Memory B cell (primary cell): ENCODE measurements at places on chromosomes 16 and 17.

- no peak for DNase-seq
These were observed 83.9 kb upstream of the CIBAR2 start for GRCh38 chr16:85195900-85196772.

- DNase-seq: no peak
These were observed 256.9 kb downstream of the ENGASE start for GRCh38 chr17:79331492-79331891.

DNA sequence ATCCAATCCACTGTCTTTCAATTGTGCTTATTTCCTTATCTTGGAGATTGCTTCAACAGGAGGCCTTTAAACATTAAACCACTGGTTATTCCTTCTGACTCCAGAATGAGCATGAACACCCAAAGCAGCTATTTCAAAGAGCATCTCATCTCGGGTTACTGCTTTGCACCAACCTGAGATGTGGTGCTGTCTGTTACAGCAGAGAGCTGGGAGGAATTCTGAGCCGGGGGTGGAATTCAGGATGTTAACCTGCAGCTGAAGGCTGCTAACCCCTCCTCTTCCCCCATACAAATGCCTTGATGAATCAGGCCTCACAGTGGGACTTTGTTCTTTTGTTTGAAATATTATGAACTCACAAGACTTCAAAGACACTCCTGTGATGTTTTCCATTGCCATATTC lies 113.1 kb downstream of the SHISA9 start:
- DNase-seq: no peak

DNA sequence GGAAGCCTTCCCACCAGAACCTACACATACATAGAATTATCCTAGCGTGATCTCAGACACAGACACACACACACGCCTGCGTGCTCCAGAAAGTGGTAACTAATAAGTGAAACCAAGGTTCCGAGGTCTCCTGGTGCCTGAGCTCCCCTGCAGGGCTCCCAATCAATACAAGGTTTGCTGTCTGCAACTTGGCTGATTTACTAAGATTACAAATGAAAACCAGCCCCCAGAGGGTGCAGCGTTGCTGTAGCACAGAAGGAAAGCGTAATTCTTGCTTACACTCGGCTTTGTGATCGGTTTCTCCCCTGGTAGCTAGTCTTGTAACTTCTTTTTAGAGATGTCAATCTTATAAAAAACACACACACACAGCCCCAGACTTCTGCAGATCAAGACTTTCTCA lies 334.1 kb upstream of the XYLT1 start:
- DNase-seq: no peak

- DNase-seq: no peak
These were observed 64.8 kb upstream of the C17orf78 start for GRCh38 chr17:37310940-37311339.

DNA sequence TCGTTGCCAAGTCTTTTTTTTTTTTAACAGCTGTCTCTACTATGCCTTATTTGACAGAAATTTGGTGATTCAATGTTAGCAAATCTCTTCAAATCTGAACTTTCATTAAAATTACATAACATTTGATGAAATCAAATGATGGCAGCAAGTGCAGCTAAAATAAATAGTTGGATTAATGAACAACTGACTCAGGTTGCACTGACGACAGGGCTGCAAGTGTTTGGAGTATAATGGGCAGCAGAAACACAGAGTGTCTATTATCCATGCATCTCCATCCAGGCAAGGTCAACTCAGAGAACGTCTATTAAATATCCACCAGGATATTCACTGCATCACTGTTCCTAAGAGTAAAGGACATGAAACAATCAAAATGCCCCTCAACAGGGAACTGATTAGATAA lies 109.8 kb downstream of the SLC39A11 start:
- DNase-seq: no peak

GRCh38 chr17:45759761-45760160 lies 24.4 kb upstream of the CRHR1 start:
- no peak for DNase-seq

DNA sequence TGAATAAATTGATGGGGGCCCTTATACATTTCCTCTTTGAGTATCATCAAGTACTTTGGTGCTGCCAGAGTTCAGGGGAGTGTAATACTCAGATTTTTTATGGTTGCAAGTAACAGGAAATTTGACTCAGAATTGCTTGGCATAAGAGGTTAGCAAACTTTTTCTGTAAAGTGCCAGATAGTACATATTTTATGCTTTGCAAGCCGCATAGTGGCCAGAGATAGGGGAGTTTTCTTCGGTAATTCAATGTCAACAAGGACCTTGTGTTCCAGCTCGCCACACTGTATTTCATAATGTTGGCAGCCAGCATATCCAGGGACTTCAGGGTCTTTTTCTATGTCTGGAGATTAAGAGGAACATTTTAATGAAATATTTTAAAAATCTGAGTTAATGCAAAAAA lies 51.0 kb upstream of the MARCHF10 start:
- no peak for DNase-seq

DNA sequence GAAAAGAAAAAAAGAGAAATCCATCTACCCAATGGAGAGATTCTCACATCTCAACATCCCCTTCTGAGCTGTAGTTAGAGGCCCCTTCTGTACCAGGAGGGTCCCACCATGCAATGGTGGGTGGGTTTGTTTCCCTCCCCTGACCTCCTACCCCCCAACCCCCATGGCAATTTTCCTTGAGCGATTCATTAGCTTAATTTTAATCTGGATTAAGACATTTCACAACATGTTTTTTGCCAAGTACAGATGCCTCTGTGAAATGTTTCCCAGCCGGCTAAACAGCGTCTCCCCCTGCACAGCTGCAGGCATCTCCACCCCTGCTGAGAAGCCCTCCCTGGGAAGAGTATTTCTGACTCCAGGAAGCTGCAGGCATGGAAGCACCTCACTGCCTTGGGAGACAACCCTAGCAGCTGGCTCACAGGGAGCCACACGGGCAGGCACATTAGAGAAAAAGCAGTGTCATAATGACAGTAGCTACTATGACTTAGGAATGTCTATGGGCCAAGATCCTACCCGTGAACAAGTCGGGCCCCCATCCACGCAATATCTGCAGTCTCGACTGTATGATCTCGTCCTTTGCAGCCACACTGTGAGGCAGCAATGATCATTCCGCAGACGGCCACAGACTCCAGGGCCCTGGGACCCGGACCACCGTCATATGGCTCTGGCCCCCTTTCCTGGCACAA lies 117.3 kb downstream of the ADCY9 start:
- DNase-seq: no peak

DNA sequence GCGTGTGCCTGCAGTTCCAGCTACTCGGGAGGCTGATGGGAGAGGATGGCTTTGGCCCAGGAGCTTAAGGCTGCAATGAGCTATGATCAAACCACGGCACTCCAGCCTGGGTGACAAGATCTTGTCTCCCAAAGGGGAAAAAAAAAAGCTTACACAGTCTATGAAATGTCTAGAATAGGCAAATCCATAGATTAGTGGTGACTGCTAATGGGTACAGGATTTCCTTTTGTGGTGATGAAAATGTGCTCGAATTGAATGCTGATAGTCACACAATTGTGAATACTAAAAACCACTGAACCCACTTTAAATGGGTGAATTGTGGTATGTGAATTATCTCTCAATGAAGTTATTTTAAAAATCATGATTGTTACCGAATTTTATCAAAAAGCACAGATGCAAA lies 14.9 kb downstream of the USP7 start:
- no peak for DNase-seq

DNA sequence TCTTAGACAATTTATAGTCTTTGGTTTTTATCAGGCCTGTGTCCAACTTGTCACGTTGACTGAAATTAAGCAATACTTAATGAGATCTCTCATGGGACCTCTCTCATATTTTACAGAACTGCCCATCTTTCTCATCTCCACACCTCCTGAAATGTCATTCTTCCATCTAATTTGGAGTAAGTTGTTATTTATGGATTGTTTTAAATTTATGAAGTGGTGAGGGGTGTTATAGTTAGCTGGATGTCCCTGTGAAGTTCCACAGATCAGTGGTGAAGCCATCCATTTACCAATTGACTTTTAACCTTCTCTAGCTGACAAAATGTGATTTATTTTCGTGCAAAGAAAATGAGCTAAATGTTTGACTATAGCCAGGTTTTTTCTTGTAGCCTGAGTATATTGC lies 824.9 kb downstream of the KCNJ2 start:
- DNase-seq: no peak

DNA sequence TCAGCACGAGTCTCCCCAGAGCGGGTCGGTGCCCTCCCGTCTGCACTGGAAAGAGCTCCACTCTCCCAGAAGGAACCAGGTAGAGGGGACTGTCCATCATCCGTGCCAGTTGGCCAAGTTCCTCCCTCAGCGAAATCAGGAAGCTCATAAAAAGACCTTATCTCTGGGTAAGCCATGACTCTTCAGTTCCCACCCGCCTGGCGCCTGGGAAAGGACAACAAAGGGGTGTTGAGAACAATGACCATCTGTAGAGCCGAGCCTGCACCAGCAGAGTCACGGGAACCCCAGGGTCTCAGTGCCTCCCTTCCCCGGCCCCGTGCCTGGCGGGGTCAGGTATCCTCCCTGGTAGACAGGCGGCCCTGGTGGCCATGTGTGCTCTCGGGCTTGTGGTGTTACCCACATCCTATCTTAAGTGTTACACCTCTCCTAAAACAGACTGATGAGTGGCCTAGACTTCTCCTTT lies 190.7 kb downstream of the AXIN2 start:
- DNase-seq: no peak

DNA sequence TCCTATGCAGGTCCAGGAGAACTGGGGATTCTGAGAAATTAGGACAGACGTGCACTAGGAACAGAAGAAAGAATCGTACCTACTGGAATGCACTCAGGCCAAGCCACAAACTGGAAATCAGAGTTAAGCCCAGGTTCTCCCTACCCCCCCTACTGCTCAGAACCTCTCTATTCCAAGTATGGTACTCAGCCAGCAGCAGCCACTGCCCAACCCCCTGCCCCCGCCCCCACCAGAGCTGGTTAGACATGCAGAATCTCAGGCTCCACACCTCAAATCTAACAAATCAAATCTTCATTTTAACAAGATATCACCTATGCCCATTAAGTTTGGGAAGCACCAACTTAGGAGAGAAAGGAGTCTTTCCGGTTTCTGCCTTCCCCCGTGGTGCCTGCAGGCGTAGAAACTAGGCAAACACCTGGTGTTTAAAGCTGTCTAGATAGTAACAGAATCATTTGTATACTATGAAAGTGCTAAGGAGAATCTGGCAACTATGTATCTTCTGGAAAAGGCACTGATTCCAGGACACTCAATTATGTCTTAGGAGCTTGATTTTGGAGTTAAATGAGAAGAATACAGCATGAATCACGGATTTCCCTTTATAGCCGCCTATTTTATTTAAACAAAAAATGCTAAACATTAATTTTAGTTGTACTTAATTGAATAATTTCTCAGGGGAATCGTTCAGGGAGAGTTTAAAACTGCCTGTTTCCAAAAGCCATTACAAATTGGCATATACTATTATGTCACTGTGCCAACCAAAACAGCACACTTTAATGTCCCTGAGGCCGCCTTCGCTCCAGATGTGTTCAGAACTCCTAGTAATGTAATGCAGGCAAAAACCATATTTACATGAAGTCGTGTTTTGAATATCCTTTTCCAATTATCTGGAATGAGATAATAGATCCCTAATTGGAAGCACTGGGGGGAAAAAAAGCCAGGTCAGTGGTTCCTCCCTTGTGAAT lies 166.5 kb downstream of the STX8 start:
- DNase-seq: no peak

DNA sequence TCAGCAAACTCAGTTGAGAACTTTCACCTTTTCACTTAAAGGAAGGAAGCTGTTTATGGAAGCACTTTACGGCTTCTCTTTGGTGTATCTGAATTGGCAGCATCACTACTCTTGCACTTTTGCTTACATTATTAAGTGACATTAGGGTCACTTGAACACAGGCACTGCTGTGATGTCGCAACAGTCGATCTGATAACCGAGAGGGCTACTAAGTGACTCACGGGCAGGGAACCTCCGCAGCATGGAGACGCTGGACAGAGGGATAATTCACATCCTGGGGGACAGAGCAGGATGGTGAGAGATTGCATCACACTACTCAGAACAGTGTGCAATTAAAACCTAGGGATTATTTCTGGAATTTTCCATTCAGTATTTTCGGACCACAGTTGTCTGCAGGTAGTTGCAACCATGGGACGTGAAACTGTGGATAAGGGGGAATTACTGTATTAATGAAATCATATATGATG lies 56.5 kb downstream of the DNAH2 start:
- no peak for DNase-seq

GRCh38 chr17:77295241-77295853 lies 154.6 kb downstream of the SEC14L1 start:
- DNase-seq: no peak

DNA sequence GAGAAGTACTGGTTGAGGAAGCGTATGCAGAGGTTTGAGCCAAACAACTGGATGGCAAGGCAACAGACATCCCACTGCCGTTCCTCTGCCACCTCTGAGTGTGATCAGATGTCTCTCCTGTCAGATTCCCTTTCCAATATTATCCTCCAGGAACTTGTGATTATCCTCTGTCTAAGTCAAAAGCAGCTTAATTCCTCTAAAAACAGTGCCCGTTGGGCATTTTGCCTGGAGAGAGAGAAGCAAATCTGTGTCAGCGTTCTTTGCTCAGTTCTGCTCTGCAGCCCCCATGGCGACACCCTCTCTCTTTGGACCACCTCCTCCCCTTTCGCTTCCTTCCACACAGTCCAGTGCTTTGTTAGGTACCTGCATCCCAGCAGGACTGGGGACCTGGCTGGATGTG lies 56.1 kb upstream of the TBX2 start:
- DNase-seq: no peak

- DNase-seq: no peak
These were observed 154.7 kb downstream of the C16orf78 start for GRCh38 chr16:49528060-49528865.

DNA sequence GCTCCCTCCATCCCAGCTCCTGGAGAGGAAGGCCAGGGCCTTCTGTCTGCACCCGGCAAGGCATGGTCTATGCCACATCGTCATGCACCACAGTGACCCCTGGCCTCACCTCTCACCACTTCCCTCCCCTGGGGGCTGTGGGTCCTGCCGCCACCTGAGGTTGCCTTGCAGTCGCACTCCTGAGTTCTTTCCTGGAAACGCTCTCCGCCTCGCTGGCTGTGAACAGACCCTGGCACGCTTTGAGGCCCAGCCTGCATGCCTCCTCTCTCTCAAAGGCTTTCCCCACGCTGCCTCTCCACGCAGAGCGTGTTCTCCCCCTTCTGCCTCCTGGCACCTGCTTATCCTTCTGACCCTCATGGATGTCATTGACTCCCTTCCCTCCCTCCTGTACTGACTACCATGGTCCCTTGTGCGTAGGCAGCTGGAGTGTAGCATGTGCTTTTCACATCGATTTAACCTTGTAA lies 45.4 kb downstream of the SEC14L1 start:
- DNase-seq: no peak

- DNase-seq: no peak
These were observed 14.9 kb upstream of the MAPK3 start for GRCh38 chr16:30137897-30138296.
